ENCODE measurements at places on chromosomes 13 and 19.

DNA sequence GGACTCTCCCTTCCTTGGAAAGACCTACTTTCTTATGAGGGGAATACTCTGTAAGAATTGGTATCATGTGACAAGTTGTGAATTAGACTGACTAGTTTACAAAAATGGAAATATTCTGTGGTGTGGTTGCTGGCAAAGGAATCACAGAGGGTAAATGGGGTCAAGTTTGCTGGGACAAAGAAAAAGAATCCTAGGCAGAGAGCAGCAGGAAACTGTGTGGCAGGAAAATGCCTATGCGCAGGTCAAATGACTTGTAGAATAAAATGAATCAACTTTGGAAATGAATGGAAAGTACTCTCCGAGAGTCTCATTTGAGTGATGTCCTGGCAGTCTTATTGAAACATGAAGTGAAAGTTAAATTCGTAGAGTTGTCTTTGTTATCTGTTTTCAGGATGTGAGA, 1250.7 kb downstream of the UQCRFS1 start:
- DNase-seq = no peak

- no peak for DNase-seq
Measured at GRCh38 chr13:98827449-98827848, 75.0 kb upstream of the SLC15A1 start.

DNA sequence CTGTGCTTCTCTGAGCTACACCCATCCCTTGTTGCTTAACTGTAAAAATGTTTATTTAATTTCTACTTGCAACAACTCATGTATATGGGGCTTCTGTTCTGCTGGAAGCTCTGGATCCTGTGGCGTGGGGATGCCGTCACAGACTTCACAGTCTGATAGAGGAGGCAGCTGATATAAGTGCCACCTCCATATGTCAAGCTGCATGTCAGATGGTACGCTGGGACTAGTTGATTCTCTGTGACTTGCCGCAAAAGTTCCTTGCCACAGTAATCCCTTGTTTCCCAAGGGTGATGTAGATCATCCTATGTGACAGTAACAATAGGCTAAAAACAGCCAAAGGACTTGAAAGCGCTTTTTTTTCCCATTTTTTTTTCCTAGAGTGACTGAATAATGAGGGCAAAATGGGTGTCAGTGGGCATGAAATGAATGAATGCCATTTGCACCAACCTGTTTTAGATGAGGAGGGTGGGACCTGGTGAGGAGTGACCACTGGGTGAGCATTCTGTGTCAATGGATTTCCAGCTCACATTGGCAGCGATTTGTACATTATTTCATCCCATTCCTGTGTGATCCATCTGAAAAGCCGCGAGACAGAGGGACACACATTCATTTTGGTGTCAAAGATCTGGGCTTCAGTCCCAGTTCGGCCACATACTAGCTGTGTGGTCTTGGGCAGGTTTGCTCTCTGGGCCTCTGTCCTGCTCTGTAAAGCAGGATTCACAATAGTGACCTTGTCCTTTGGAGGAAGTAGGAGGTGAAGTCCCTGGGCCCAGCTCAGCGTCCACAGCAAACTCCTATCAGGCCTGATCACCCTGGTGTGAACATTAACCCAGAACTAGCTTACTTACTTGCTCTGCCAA, 88.9 kb upstream of the RNF113B start:
- DNase-seq = no peak

- no peak for DNase-seq
Measured at GRCh38 chr13:60696602-60697001, 299.6 kb downstream of the TDRD3 start.

GRCh38 chr19:2037651-2038255, 13.3 kb downstream of the MKNK2 start:
- DNase-seq = no peak

DNA sequence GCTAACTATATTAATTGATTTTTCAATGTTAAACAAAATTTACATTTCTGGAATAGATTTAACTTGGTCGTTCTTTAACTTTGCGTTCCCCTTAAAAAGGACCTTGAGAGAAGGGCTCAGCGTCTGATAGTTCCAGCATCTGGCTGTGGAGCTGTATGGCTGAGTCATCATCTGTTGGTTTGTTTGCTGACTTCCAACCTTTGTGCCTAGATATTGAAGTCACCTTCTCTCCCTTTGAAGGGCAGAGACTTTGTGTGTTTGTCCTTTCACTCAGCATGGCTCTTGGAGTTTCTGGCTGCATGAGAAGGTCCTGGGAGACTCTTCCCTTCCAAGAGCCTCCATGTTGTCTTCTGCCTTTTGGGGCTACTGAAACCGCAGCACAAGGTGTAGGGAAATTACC, 16.6 kb upstream of the IRS2 start:
- DNase-seq = no peak

All from AG04450 (cell line).